ENCODE measurements at places on chromosomes 16 and 17.

- no peak for DNase-seq
Observed at GRCh38 chr17:48990882-48991357, 6.3 kb upstream of the IGF2BP1 start.

GRCh38 chr17:47670064-47670463 lies 20.3 kb downstream of the KPNB1 start:
- no peak for DNase-seq

DNA sequence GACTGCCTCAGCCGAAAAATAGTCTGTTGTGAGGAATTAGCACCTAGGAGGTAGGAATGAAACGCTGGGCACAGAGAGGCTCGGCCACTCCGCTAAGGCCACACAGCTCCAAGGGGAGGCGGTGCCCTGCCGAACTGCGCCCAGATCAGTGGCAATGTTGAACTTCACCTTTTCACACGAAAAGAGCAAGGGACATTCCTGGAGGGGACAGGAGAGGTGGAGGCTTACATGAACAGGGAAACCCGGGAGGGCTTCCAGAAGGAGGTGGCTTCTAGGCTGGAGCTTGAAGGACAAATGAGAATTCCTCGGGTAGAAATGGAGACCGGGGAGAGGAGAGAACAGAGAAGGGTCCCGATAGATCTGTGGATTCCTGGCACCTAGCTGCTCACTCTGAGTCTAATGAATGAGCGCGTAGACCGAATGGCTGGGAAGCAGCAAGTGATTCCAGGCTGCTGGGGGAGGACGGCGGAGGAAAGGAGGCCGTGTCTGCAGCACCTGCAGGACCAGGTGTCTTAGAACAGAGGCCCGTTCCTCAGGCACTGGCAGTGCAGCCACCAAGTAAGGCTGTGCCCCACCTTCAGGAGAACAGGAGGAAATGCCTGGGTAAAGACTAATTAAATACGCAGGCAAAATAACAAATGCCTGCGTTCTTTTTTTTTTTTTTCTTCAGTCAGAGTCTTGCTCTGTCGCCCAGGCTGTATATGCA lies 722 bp upstream of the SLC38A10 start:
- DNase-seq: peak; percentile 37

DNA sequence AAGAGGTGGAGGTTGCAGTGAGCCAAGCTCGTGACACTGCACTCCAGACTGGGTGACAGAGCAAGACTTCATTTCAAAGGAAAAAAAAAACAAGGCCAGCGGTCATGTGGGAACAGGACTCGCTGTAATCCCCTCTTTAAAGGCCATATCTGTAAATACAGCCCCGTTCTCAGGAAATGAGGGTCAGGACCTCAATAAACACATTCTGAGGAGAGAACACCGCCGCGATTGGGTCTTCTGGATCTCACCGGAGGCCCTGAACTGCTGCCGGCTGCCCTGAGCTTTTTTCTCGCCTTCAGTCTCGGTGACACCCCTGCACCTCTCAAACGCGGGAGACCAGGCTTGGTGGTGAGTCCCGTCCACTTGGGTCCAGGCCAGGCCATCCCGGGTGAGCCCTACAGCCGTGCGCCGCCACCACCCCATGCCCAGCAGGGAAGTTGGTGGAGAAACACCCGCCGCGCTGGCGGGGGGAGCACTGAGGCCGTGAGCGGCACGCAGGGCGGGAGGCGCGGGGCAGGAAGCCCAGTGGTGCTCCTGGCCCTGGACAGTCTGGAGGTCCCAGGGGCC lies 28.4 kb downstream of the SLC25A10 start:
- DNase-seq: no peak
